ENCODE measurements at places on chromosomes 13 and 19.

GRCh38 chr13:52938065-52938464, 89.6 kb upstream of the PCDH8 start:
- no peak for DNase-seq

- DNase-seq = no peak
Observed at GRCh38 chr13:28566891-28567290, 72.0 kb upstream of the FLT1 start.

- DNase-seq = no peak
Observed at GRCh38 chr13:54144828-54145227, 1116.2 kb downstream of the OLFM4 start.

GRCh38 chr13:27117158-27117557, 54.5 kb downstream of the USP12 start:
- peak; percentile 75 for DNase-seq

DNA sequence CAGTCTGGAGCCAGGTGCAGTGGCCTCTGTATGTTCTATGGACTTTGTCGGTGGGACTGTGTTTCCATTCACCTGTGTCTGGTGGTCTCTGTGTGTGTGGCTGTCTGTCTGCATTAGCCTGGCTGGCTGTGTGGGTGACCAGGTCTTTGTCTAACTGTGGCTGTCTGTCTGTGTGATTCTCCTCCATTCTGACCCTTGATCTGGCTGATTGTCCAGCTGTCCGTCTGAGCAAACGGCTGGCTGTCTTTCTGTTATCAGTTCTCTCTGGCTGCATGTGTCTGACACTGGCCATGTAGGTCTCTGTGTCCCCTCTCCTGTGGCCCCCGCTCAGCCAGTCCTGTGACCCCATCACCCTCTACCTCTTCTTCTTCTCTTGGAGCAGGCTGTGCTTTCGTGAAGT, 53.2 kb downstream of the CELF5 start:
- DNase-seq = no peak

GRCh38 chr13:26668357-26669146, 92.0 kb downstream of the GPR12 start:
- no peak for DNase-seq

- DNase-seq = no peak
Observed at GRCh38 chr19:38385804-38386257, 2.0 kb downstream of the GGN start.

DNA sequence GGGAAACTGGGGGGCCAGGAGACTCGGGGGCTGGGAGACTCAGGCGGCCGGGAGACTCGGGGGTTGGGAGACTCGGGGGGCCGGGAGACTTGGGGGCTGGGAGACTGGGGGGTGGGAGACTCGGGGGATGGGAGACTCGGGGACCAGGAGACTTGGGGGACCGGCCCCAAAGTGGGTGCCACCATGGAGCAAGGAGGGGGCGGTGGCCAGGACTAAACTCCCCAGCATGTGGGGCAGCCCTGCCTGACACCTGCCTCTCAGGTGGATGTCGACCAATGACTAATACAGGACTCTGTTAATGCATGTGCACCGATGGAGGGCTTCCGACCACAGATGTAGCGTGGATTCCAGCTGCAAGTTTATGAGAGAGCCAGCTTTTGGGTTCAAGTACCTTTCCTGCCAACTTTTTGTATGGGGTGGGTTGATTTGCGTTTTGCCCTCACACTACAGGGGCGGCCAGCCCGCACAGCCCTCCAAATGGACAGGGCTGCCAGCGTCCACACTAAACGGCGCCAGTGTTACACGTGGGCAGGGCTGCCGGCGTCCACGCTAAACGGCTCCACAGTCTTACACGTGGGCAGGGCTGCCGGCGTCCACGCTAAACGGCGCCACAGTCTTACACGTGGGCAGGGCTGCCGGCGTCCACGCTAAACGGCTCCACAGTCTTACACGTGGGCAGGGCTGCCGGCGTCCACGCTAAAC, 62.2 kb downstream of the RASA3 start:
- DNase-seq = no peak

DNA sequence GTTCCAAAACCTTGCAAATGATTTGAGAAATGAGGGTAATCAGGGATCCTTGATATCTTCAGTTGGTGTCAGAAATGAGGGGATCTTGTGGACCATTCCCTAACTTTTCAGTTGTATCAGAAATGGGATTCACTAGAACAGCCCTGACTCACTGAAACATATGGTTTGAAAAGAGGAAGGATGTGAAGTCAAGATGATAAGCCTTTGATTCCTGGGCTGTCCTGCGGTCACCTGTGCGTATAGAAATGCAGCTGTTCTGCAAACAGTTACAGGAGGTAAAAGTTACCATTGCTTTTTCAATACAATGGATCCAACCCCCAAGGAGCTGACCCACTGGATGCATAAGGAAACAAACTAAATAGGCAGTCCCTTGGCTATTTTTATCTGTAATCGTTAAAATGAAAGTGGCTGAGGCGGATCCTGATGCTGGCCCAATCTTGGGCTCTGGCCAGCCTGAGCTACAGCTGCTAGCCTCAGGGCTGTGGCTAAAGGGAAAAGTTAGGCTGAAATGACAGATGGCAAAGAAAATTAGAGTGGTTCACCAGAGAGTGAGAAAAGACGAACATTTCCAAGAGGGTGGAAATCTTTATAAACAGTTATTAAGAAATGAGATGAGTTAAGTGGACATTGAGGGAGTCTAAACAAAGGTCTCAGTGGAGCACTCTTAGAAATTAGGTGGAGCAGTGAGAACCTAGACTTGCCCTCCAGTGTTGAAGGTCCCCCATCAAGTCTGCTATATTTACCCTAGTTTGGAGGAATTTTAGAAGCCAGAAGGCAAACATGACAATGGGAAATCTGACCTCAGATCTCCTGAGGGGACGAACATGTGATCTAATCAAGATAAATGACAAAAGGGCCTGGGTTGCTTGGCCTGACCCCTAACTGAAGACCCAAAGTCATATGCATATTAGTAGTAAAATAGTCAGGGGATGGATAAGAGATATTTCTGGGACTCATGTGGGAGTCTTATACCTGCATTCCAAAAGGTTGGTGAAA, 7.6 kb downstream of the SIGLECL1 start:
- no peak for DNase-seq

DNA sequence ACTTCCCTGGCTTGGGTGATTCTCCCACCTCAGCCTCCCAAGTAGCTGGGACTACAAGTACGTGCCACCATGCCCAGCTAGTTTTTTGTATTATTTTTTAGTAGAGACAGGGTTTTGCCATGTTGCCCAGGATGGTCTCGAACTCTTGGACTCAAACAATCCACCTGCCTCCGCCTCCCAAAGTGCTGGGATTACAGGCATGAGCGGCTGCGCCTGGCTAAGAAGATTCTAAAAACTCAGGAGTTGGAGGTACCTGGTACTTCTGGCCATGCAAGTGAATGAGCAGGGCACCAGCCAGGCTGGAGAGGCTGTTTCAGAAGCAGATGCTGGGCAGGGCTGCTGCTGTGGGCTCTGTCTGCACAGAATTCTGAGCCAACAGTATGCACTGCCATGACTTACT, 6.1 kb downstream of the MZF1 start:
- no peak for DNase-seq

GRCh38 chr19:5152767-5153532, 184.0 kb downstream of the KDM4B start:
- DNase-seq = no peak

- no peak for DNase-seq
Observed at GRCh38 chr19:48491793-48492123, 19.9 kb downstream of the LMTK3 start.

GRCh38 chr19:34686455-34686854, 9.0 kb downstream of the ZNF302 start:
- DNase-seq = no peak

DNA sequence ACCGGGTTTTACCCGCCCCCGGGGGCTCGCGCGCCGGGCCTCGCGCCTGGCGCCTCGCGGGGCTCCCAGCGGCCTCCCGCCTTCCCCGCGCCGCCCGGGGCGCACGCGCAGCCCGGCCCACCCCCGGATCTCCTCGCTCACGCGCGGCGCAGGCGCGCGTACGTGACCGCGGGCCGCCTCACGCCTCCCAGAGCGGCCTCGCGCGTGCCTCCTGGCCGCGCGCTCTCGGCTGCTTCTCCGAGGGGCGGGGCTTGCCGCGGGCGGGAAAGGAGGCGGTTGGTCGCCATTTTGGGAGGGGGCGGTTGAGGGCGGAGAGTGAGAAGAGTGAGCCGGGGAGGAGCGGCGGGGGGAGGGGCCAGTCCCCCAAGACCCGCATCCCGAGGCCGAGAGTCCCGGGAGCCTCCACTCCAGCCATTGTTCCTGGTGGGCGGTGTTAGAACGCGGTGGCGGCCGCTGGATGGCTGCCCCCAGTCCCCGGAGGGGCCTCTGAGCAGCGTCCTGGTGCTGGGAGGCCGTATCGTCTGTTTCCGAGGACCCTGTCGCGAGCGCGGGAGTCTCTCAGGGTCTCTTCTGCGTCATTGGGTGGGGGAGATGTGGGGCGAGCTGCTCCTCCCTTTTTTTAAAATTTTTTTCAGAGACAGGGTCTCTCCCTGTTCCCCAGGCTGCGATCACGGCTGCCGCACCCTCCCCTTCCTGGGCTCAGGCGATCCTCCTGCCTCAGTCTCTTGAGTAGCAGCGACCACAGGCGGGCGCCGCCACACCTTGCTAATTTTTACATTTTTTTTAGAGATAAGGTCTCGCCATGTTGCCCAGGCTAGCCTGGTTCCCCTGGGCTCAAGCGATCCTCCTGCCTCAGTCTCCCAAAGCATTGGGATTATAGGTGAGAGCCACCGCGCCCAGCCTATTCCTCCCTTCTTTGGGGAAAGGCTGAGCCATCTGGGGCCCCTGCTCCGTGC, at the start of gene ZNF541:
Gene ZNF541, minus strand, starts transcription at position 78 of the 956 bp plus-strand sequence. CDS start 17,292 bp downstream, outside the sequence.
- no peak for DNase-seq

DNA sequence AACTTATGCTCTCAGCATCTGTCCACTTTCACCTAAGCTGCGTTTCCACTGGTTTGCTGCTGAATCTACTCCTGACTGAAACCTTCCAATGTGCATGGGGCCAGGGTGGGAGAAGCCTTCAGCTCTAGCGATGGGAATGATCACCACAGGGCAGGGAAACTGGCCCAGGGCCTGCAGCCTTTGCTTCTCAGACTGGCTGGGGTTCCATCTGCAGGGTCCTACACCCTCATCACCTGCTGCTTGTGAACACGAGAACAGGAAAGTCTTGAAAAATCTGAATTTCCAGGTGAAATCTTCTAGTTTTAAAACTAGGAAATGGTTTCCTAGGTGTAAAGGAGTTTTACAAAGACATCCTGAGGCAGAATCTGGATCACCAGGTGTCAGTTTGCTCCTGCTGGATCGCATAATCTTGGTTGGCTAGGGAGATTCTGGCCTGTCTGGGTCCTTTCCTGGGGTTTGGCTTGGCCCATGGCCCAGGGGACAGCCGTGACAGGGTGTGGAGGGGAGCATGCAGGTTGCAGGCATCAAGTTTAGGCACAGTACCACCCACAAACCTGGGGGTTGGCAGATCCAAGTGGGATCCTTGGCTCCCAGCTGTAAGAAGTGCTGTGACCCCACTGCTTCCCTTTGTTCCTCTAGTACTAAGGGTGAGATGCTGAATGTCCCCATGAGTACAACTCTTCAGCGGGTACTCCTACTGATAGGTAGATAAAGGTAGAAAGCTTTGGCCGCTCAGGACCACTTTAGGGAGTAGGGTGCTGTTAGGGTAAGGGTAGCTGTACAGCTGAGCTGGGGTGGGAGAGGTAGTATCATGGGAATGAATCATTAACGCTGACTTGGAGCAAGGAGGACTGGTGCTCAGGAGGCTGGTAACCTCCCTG, 1.8 kb upstream of the UBE2M start:
- no peak for DNase-seq

DNA sequence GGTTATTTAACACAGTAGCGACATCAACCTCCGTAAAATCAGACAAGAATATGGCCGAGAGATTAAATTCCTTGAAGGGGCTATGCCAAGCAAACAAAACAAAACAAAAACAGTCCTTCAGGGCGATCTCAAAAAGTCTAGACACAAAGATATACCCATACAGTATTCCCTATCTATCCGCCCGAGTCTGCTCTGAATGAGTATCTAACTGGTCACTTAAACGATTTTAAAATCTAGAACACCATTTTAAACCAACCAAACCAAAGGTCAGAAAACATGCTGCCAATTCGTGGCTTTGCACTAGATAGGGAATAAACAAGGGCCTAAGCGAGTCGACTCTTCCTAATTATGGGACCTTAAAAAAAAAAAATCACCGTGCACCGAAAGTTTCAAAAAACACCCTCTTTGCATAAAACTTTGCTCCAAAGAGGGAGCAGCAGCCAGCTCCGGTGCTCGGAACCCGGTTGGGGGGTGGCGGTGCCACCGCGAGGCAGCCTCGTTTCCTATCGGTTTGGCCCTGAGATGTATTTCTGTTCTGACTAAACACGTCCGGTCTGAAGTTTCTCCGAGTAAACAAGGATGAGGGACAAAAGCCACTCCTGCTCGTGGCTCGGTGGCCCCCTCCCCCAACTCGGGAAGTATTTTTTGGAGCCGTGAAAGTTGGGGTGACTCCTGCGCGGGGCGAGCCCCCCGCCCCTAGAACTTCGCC, 1.8 kb downstream of the HMGB1 start:
- DNase-seq = peak; percentile 74
